ENCODE measurements at places on chromosomes 4 and X. TPM values are rescaled to one million over a fixed set of nuclear protein-coding genes. Genes with fewer than 3 reads are reported as not detected.

The DTHD1 gene
- total RNA-seq: not detected

GRCh38 chr4:76998251-76998901 is 48.8 kb downstream of the SEPTIN11 start:
- no peak for DNase-seq

- DNase-seq: no peak
Measured at GRCh38 chr4:2825740-2826139, 17.9 kb upstream of the ADD1 start.

GRCh38 chr4:153221783-153222706 is 17.8 kb downstream of the TRIM2 start:
- DNase-seq: peak; percentile 83

GRCh38 chr4:7421356-7422150 is 13.2 kb downstream of the PSAPL1 start:
- no peak for DNase-seq

DNA sequence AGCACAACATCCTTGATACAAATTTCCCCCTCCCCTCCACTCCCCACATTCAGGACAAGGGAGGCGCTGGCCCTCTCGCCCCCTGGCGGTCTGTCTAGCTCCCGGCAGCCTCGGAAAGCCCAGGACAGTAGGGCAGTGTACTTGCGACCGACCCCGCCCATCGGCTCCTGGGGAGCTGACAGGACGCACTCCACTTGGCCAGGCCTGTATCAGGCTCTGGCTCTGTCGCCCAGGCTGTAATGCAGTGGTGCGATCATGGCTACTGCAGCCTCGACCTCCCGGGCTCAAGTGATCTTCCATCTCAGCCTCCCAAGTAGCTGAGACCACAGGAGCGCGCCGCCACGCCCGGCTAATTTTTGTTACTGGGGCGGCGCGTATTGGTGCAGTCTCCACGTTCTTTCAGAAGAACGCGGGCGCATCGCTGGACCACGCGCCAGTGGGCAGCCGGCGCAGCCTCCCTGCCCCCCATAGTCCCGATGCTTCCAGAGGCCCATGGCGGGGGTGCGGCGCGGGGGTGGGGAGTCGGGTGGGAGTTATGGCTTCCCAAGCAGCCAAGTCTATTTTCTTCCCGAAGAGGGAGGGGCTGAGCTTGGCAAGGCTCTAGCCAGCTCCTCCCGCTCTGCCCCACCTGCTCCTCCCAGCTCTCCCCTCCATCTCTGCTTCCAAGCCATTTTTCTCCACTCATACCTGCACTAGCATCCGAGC is 7.8 kb upstream of the AKAP14 start:
- DNase-seq: peak; percentile 63

The RPS6KA6 gene
- not detected for total RNA-seq

GRCh38 chrX:123169247-123169901 is 14.7 kb upstream of the GRIA3 start:
- no peak for DNase-seq

The CABS1 gene
- not detected for total RNA-seq

The ABCG2 gene
- total RNA-seq: 2.3 TPM

Data from RPMI7951 (cell line).